ENCODE measurements at places on chromosomes 3 and 15.
A peak's percentile ranks its signal among the peaks of the same experiment; 100 is the strongest.

DNA sequence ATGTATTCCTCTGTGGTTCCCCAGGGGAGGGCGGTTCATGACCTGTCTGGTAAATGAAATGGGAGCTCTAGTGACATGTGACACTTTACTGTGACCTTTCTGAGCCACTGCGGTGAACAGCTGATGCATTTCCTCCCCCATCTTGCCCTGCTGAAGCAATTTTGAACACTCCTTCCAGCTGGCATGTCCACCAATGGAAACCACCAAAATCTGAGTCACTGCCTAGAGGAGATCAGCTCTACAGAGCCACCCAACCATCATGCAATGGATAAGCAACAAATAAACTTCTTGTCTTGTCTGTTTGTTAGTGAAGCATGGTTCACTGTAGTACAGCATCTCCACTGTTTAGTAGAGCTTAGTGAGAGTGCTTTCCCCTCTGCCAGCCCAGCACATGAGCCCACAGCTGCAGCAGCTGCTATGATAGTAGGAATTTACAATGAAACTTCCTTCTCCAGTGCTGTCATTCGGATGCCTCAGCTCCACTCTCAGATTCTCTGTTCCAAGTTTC, 479.4 kb downstream of the NTRK3 start:
- DNase-seq, result peak; percentile 90

DNA sequence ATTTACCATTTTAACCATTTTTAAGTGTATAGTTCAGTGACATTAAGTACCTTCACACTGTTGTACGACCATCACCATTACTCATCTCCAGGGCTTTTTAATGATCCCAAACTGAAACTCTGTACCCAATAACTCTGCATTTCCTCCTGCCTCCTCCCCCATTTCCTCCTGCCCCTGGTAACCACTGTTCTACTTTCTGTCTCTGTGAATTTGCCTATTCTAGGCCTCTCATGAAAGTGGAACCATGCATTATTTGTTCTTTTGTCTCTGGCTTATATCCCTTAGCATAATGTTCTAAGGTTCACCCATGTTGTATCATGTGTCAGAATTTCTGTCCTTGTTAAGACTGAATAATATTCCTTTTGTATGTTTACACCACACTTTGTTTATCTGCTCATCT, 154.2 kb downstream of the MECOM start:
- no peak for DNase-seq

GRCh38 chr3:169454823-169455222, 208.7 kb downstream of the MECOM start:
- peak; percentile 42 for DNase-seq

GRCh38 chr15:96020133-96020532, 310.4 kb upstream of the NR2F2 start:
- no peak for DNase-seq

- peak; percentile 12 for DNase-seq
Observed at GRCh38 chr3:65729973-65730372, 308.7 kb downstream of the MAGI1 start.

DNA sequence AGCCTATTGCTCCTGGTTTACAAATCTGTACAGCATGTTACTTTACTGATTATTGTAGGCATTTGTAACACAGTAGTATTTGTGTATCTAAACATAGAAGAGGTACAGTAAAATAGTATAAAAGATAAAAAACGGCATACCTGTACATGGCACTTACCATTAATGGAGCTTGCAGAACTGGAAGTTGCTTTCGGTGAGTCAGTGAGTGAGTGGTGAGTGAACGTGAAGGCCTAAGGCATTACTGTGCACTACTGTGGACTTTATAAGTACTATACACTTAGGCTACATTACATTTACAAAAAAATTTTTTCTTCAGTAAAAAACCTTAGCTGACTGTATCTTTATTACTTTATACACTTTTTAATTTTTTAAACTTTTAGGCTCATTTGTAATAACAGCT, 90.9 kb downstream of the RAP2B start:
- DNase-seq, result peak; percentile 50

GRCh38 chr3:150005243-150006112, 34.8 kb upstream of the PFN2 start:
- DNase-seq, result peak; percentile 56

DNA sequence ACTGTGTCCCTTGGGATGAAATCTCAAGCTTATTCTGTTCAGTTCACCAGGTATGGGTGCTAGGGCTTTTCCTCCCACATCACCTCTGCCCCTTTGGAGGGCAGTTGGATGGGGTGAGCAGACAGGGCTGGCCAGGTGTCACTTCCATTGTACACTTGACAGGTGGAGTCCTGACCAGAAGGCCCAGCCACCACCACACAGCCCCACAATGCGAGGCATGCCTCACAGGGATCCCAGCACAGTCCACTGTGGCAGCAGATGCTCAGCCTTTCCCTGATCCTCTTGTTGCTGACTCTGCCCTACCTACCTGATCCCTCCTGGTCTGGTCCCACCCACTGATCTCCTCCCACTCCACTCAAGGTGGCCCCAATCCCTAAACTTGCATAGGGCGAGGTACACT, 88.2 kb downstream of the ANP32A start:
- no peak for DNase-seq

GRCh38 chr15:65819563-65819960, 27.5 kb upstream of the DENND4A start:
- DNase-seq, result peak; percentile 13

GRCh38 chr3:44048196-44048924, 193.3 kb upstream of the TOPAZ1 start:
- peak; percentile 47 for DNase-seq

GRCh38 chr3:114147251-114147650, 31.6 kb downstream of the DRD3 start:
- DNase-seq, result no peak

- DNase-seq, result peak; percentile 38
Observed at GRCh38 chr15:38461066-38461833, 7.3 kb downstream of the FAM98B start.

DNA sequence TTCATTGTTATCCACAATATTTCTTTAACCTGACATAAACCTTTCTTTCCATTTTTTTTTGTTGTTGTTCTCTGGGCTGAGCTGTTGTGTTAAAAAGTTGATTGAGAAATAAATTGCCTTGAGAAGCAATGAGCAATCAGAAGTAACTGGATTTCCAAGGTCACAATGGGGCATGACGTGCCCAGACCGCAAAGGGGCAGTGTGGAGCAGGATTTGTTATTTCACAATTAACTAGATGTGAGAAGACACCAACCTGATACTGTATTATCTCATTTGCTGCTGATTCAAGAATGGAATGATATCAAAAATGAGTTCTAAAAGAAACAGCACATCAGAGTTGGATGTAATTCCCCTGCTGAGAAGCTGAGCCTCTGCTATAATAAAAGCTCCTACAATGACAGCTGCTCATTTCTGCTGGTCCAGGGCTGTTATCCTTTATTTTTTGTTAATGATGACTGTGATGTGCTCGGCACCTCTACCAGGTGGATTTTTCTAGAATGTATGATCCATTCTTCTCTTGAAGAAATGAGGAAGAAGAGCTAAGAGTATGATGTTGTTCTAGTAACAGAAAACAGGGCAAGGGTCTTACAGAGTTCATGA, 28.1 kb downstream of the CPNE4 start:
- peak; percentile 39 for DNase-seq

DNA sequence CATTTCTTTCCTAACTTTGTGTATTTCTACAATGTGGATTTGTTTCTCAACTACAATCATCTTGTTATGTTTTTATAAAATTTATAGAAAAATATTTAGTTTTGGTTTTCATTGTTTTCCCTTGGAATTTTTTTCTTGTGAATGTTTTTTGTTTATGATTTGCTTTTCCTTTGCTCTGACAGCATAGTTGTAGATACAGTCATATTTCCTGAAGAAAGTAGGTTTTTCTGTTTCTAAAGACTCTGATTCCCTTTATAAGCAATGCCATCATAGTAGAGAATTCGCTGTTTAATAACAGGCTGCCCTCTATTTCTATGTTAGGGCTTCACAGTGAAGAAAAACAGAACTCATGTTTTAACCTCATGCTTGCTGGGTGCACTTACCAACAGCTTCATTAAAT, 482.3 kb downstream of the ZBBX start:
- DNase-seq, result no peak

DNA sequence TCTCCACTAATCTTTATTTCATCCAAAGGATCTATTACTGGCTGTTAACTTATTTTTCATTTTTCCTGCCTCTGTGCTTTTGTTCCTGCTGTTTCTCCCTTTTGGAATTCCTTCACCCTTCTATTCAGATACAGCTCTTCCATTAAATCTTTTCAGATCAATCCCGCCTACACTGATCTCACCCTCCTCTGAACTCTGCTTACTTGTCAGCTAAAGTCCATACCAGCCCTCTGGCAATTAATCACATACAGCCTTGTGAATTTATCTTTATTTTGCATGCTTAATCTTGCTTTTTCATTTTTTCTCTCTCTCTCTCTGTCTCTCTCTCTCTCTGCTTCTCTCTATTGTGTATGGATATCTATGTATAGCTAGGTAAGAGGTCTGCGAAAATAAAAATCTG, 100.8 kb upstream of the UMPS start:
- no peak for DNase-seq

- DNase-seq, result no peak
Observed at GRCh38 chr15:68311464-68311835, 33.9 kb downstream of the FEM1B start.

- no peak for DNase-seq
Observed at GRCh38 chr3:50608278-50608677, 3.3 kb downstream of the CISH start.

GRCh38 chr3:45608296-45608695, 13.7 kb downstream of the LIMD1 start:
- no peak for DNase-seq

DNA sequence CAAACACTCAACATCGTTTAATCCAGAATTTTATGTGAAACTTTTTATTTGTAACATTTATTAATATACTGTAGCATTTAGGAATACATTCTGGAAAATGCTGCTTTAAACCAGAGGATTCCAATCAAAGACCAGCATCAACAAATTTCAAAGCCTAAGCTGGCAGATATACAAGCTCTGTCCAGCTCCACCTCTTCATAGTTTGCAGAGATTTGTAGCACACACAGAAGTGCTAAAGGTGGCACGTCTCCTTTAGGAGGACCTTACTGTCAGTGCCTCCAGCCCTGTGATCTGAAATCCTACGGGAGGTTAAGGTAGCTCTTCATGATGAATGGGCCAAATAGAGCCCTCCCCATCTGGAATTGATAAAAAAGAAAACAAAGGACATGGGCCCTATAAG, 329.7 kb upstream of the NECTIN3 start:
- DNase-seq, result no peak

- no peak for DNase-seq
Observed at GRCh38 chr15:65231306-65231705, 20.0 kb upstream of the CILP start.

GRCh38 chr3:80234706-80235105, 466.9 kb upstream of the ROBO1 start:
- no peak for DNase-seq

- no peak for DNase-seq
Observed at GRCh38 chr3:146680617-146681016, 75.5 kb upstream of the PLSCR5 start.

GRCh38 chr15:42138968-42139386, 17.5 kb downstream of the PLA2G4F start:
- DNase-seq, result no peak

- no peak for DNase-seq
Observed at GRCh38 chr3:103949693-103950092, 1417.0 kb upstream of the ALCAM start.

DNA sequence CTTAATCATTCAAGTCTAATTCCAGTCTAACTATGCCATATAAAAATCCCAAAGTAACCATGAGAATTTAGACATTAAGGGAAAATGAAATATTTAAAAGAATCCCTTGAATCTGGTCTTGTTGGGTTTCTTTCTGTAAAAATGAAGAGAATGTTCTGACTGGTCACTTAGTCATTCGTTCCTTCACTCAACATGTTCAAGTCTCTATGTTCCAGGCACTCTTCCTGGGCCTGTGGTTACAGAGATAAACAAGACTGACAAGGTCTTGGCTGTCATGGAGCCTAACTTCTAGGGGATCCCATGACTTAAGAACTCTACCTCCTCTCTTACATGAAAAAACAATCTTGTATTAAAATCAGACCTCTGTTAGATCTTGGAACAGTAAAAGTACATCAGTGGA, 638.6 kb upstream of the TBL1XR1 start:
- peak; percentile 95 for DNase-seq

GRCh38 chr15:81752546-81752942, 293.3 kb downstream of the MEX3B start:
- DNase-seq, result peak; percentile 13

- DNase-seq, result peak; percentile 9
Observed at GRCh38 chr3:65607101-65607500, 431.6 kb downstream of the MAGI1 start.

Data from EL (cell line).